Gastrocnemius medialis (tissue), 4 donors: ENCODE measurements at places on chromosomes 16 and 17. TPM values are rescaled to one million over a fixed set of nuclear protein-coding genes. Genes with fewer than 3 reads are reported as not detected.

GRCh38 chr17:49741009-49741691 lies 22.8 kb downstream of the FAM117A start:
- H3K27me3 ChIP-seq, result no peaks in the 10 kb centered on the region
- H3K4me1 ChIP-seq, result peaks cover 32% of the 10 kb centered on the region
- H3K36me3 ChIP-seq, result no peaks in the 10 kb centered on the region
- DNase-seq, result no peak
- H3K27ac ChIP-seq, result peak overlapping the region; percentile 50

DNA sequence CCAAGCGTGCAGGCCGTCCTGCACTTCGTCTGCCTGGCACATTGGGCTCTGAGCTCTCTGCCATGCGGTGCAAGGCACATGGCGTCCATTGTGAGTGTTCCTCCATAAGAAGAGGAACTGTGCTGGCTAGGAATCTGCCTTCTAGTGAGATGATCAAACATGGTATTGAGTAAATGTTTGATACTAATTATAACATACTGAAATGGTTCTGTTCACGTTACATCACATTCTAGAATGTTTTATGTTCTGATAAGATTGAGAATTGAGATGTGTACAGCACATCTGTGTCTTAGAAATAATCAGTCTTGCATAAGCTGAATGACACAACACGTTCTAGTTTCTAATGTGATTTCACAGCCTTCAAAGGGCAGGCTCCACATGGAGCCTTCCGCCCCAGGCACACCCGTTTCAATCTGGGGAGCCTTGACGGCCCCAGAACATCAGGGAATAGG lies 42.9 kb downstream of the USP10 start:
- no peaks in the 10 kb centered on the region for H3K27me3 ChIP-seq
- peaks cover 38% of the 10 kb centered on the region for H3K4me1 ChIP-seq
- no peaks in the 10 kb centered on the region for H3K36me3 ChIP-seq
- DNase-seq, result no peak

Gene FBXW10B
- total RNA-seq, result 1.4 TPM

Gene PDILT
- total RNA-seq, result not detected

- H3K27ac ChIP-seq, result no peak overlapping the region
- H3K27me3 ChIP-seq, result no peaks in the 10 kb centered on the region
- H3K36me3 ChIP-seq, result no peaks in the 10 kb centered on the region
- H3K4me1 ChIP-seq, result no peaks in the 10 kb centered on the region
These were observed 90.5 kb upstream of the IRX6 start for GRCh38 chr16:55233464-55233863.

Gene CD79B
- total RNA-seq, result 4.2 TPM
